HuH-7.5 (cell line): ENCODE measurements at places on chromosomes 13 and 19.

- DNase-seq: no peak
Measured at GRCh38 chr19:15285896-15286591, 46.3 kb downstream of the BRD4 start.

- peak; percentile 41 for DNase-seq
Measured at GRCh38 chr13:20160306-20161274, at the start of gene GJA3. GJA3 (minus strand) TSS chr13:20161052; CDS start chr13:20143288, 17,764 bp downstream.

DNA sequence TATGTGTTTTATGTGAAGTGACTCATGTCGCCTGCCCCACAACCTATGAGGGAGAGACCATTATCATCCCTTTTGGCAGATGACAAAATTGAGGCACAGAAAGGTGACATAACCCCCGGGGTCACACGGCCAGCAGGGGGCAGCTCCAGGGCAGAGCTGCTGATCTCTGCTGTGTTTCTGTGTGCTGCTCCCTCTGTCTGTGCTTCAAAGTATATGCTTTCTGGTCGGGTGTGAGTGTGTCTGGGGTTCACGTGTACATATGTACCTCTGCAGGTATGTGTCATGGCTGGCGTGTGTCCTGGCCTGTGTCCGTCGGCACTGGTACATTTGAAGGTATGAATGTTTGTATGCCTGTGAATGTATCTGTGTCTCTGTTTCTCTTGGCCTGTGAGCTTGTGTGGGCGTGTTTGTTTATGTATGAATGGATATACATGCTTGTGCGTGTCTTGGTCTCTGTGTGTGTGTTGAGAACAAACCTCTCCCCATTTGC, 7.1 kb downstream of the LIPE start:
- peak; percentile 97 for DNase-seq

DNA sequence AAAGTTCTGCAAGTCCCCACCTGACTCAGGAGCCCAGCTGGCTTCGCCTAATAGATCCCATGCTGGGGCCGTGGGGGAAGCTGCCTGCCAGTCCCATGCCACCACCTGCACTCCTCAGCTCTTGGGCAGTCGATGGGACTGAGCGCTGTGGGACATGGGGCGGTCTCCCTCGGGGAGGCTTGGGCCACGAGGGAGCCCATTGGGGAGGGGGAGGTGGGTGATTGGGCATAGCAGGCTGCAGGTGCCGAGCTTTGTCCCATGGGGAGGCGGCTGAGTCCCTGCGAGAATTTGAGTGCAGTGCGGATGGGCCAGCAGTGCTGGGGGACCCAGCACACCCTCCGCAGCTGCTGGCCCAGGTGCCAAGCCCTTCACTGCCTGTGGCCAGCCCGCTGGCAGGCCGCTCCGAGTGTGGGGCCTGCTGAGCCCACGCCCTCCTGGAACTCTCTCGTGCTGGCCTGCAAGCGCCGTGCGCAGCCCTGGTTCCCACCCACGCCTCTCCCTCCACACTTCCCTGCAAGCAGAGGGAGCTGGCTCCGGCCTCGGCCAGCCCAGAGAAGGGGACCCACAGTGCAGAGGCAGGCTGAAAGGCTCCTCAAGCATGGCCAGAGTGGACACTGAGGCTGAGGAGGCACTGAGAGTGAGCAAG, 467.3 kb downstream of the IRS2 start:
- DNase-seq: no peak

GRCh38 chr19:29574510-29574909, 31.6 kb upstream of the POP4 start:
- no peak for DNase-seq
